Naive thymus-derived CD8-positive, alpha-beta T cell (primary cell): ENCODE measurements at places on chromosomes 7 and 10. TPM values are rescaled to one million over a fixed set of nuclear protein-coding genes. Genes with fewer than 3 reads are reported as not detected.

DNA sequence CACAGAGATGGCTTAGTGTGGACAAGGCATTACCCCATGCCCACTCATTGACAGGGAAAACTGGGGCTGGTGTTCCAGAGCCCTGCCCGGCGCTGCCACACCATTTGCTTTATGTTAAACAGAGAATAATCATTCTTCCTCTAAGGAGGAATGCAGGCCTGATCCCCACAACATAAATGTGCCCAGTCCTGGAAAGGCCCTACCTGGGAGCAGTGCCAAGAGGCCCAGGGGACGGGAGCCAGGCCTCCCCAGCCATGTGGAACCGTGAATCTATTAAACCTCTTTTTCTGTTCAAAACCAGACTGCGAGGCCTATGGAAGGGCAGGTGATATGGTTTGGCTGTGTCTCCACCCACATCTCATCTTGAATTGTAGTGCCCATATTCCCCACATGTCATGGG is 264.1 kb downstream of the GRID1 start:
- no peak for DNase-seq

AKR1E2 gene
- total RNA-seq, result 12.7 TPM

GRCh38 chr7:117993377-117994003 is 120.2 kb upstream of the CTTNBP2 start:
- DNase-seq, result no peak

DNA sequence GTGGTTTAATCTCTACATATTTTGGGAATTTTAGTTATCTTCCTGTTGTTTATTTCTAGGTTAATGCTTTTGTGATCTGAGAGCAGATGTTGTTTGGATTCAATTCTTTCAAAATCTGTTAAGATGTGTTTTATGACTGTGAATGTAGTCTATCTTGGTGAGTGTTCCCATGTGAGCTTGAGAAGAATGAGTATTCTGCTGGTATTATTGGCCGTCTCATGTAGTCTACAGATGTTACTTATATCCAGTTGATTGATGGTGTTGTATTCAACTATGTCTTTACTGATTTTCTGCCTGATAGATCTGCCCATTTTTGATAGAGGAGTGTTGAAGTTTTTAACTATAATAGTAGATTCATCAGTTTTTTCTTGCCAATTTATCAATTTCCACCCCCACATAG is 141.4 kb upstream of the FOXP2 start:
- DNase-seq, result no peak

GRCh38 chr10:15419279-15419874 is 48.3 kb upstream of the FAM171A1 start:
- DNase-seq, result peak; percentile 17

GRCh38 chr10:89738551-89739209 is 37.3 kb downstream of the KIF20B start:
- DNase-seq, result no peak

KAZALD1 gene
- total RNA-seq, result not detected

UTF1 gene
- total RNA-seq, result not detected

DNA sequence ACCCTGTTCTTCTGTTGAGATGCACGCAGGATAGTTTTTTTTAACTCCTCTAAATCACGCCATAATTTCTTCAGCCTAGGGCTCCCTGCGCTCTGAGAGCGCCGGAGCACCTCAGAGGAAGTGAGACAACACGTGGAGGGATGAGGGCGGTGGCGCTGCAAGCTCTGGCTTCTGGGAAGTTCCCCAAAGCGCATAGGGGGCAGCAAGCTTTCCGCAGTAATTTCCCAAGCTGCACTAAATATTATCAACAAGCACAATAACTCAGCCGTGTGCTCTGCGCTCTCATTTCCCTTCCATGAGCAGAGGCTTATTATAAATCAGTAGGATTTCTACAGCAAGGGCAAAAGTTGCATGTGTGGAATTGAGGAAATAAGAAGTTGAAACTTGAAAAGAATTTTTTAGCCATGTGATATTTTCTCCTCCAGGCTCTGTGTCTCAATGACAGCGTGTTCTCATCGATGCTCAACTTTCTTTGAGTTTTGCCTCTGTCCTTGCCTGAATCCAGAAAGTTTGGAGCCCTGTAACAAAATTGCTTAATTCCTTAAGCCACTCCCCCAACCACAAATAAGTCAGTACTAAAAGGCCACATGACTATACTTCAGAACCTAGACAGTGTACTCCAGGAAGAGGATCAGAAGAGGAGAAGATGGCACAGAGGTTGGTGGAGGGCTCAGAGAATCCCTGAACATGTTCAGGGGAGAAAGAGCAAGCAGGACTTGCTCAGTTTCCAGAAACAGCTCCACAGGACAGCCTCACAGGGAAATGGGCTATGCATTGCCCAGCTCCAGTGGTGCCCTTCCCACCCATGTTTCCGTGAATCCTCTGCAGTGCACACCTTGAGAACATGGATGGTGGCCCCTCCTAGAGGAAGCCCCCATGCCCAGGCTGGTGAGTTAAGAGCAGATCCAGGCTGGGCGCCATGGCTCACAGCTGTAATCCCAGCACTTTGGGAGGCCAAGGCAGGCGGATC is 221.5 kb upstream of the GHITM start:
- no peak for DNase-seq

- no peak for DNase-seq
Observed at GRCh38 chr7:40808378-40808942, 673.7 kb downstream of the SUGCT start.

DNA sequence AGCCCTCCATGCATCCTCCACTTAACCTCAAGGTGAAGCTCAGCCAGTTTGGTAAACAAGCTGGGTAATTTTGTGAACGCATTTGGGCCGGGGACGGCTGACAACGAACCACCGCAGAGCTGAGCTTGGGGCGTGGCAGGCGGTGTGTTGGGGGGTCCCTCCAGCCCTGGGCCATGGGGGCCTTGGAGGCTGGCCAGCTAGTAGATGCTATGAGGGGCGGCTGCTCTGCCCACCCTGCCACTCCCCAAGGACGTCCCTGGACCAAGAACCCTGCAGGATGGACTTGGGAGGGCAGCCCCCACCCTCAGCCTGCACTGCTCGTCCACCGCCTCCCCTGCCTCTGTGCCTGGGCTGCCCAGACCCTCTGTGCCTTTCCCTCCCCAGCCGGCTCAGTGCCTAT is 12.0 kb upstream of the SCART1 start:
- DNase-seq, result no peak

DNA sequence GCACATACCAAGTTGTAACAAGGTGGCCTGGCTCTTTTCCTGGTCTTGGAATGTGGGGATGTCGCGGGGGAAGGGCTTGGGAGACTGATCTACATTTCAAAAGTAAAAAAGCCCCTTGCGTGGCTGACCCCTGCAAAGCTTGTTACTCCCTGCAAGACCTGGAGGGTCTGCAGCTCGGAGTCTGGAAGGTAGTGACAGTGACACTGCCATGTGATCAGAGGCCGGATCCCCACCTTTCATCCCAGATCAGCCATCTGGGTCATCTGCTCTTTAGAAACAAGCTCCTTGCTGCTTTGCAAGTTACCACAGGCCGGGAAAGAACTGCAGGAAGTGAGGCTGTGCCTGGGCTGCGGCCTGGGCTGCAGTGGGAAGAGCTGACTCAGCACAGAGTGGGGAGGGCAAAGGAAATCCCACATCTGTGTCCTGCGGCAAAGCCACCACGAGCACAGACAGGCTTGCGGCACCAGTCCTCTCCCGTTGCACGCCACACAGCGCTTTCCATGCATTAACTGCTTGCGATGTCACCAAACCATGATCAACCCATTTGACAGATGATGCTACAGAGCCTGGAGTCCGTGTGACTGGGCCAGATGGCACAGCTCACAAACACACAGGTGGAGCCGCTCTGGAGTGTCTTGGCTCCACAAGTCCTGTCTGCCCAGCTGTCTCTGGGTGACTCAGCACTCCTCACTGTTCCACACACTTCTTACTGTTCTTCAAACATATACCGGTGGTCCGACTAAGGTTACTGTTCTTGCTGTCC is 97.7 kb downstream of the SH3PXD2A start:
- DNase-seq, result no peak

DNA sequence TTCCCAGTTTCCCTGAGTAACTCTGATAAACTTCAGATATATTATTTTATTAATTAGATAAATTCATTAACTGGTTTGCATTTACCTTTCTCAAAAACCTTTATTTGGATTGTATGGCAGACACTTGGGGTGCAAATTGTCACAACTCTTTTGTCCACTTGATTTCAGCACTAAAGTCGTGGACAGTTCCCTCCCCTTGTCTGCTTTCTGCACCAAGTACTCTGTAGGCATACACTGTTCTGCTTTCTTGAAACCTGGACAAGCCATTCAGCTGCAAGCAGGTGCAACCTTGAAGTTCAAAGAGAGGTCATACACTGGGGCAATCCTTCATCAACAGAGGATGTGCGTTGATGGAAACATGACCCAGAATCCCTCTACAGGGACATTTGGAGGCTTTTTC is 162.9 kb downstream of the ARL5B start:
- no peak for DNase-seq

- no peak for DNase-seq
Observed at GRCh38 chr10:131546086-131546810, 234.7 kb upstream of the TCERG1L start.

DNA sequence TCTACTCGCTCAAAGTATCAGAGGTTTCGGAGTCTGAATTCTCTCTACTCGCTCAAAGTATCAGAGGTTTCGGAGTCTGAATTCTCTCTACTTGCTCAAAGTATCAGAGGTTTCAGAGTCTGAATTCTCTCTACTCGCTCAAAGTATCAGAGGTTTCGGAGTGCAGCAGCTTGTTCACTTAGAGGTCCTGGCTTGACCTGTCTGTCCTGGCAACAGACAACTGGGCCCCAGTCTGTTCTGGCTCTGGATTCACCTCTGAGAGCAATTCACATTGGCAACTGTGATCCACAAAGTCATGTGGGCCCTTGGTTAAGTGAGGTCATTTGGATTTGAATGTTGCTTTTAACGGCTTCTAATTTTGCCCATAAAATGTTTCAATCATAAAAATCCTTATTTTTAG is 63.9 kb upstream of the ST8SIA6 start:
- DNase-seq, result no peak
